ENCODE measurements at places on chromosomes 13 and 19. TPM values are rescaled to one million over a fixed set of nuclear protein-coding genes. Genes with fewer than 3 reads are reported as not detected.

The PLIN4 gene
- total RNA-seq: 0.24 TPM

The PCDH9 gene
- 0.58 TPM for total RNA-seq

GRCh38 chr19:35656700-35657099 is 8.6 kb downstream of the COX6B1 start:
- DNase-seq: no peak

- no peak for DNase-seq
Measured at GRCh38 chr13:97015661-97016350, 21.5 kb upstream of the OXGR1 start.

DNA sequence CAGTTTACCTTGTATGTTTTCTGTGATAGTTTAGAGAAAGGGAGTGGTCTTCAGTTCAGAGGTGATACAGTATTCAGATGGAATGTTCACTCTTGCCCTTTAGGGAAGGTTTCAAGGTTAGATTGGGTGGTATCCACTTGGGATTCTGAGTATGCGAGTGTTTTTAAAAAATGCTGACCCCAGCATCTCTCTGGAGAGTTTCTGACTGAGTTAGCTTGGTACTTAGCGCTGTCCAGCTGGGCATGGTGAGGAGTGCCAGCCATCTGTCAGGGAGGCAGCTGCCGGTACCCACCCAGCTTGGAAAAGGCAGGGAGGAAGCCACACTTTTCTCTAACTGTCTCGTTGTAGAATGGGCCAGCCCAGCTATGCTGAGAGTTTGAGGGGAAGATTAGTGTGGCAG is 63.3 kb downstream of the ARHGEF7 start:
- DNase-seq: no peak

DNA sequence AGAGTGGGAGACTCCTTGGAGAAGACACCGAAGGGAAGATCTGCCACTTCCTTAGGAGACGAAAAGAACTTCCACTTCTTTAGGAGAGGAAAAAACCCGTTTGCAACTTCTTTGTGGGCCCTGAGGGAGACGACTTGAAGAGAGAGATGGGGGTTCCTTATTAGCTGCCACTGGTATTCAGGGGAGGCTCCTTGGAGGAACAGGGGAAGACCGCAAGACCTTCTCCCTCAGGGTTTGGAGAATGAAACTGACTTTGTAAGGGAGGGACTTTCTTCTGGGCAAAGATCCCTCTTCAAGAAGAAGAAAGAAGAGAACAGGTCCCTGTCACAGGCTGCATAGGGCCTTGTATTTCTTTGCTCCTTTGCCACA is 416 bp downstream of the BCKDHA start:
- DNase-seq: no peak

DNA sequence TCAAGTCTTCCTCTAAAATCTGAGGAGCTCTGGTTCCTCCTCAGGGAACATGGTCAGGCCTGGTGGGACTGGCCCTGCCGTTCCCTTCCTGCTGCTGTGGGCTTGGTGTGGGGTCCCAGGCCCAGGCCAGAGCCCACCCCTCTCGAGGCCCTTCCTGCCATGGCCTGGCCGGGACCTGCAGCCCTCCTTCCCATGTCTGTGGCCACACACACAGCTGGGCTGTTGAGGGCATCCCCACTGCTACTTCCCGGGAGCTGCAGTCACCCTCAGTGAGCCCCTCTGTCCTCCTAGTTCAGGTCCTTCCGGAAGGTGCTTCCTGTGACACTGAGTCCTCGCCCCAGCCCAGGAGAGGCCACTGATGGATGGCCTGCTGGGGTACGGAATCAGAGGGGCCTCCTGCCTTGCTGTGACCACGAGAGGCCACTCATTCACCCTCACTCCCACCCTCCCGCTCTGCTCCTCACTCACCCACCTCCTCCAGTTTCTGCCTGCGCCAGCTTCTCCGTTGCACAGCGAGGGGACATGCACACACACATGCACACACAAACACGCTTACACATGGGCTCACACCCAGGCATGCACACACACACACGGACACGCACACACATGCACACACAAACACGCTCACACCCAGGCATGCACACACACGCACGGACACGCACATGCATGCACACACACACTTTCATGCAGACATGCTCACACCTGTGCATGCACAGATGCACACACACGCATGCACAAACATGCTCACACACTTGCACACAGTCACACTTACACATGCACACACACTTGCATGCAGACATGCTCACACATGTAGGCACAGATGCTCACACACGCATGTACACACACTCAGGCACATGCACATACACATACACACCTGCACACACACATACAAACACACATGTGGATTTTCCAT is 7.3 kb upstream of the MCF2L start:
- no peak for DNase-seq

- DNase-seq: peak; percentile 62
Measured at GRCh38 chr13:95191821-95192563, 109.3 kb downstream of the ABCC4 start.

GRCh38 chr13:33092073-33092987 is 76.1 kb downstream of the KL start:
- no peak for DNase-seq
